ENCODE measurements at places on chromosomes 2 and 18.

DNA sequence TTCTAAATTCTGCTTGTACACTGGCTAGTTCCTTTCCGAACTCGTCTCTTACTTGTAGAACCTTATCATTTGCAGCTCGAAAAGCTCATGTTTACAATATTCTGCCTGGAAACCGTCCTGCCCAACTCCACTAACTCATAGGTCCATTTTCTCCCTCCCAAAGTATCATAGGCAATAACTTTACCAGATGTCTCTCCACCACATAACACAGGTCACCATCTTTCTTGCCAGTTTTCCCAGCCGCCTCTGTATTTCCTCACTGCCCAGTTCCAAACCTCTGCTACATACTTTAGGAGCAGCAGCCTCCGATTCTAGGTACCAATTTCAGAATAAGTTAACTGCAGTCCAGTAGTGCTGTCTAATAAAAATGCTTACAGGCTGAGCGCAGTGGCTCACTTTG lies 259.5 kb downstream of the GLI2 start:
- no peak for DNase-seq

DNA sequence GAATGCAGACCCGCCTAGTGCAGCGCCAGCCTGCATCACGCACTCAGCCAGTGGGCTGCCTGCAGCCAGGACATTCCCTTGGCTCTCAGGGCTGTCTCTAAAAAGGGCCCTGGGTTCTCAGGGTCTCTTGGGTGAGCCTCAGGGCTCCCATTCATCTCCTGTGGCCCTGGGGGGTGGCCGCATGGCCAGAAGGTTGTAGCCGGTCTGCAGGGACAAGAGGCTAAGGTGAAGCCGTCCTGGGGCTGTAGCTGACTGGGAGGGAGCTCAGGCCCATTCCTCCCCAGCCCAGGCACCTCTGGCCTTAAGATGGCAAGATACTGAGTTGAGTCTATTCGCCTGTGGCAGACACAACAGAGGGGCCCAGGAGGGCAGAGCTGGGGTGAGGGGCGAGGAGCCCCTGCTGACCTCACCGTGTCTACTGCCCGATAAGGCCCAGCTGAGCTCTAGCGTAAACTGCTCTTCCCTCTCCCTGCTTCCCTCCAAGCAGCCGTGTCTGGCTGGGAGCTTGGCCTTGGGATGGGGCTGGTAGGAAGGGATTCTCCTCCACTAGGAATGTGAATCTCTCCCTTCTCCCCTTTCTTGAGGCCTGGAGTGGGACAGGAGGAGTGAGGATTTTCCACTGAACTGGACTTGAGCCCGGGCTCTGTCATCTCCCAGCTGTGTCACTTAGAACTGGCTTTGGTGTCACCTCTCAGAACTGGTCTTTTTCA lies 37.9 kb downstream of the INHBB start:
- DNase-seq = no peak

GRCh38 chr2:239882331-239882732 lies 142.8 kb downstream of the NDUFA10 start:
- DNase-seq = peak; percentile 43

DNA sequence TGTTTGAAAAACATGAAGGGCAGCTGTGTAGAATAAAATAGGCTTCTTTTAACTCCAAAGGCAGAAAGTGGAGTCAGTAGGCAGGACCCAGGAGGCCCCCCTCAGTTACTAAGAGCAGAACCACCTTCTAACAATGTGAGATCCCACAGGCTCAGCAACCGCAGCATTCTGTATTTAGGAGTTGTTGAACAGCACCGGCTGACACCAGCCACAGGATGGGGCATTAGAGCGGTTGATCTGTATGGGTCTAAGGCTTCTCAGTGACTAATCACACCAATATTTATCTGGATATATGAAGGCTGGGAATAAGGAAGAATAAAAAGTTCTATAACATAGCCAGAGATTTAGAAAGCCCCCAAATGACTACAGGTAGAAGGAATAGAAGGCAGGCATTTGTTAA lies 51.7 kb downstream of the MYO5B start:
- no peak for DNase-seq

GRCh38 chr2:237758185-237758584 lies 40.4 kb upstream of the RBM44 start:
- no peak for DNase-seq

GRCh38 chr2:100064165-100064564 lies 78.2 kb downstream of the AFF3 start:
- no peak for DNase-seq

DNA sequence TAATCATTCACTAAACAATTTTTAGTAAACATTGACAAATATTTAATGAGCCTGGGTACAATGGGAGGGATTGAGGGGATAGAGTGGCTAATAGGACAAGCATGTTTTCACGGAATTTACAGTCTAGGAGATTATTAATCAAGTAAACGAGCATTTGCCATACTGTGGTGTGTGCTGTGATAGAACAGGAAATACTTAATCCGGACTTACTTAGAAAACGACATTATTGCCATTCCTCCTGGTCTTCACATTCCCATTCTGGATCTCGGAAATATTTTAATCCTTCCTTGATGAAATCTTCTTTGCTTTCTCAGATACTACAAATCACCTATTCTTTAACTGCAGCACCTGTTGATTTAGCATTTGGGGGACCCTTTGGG lies 905 bp downstream of the TTLL4 start:
- no peak for DNase-seq

DNA sequence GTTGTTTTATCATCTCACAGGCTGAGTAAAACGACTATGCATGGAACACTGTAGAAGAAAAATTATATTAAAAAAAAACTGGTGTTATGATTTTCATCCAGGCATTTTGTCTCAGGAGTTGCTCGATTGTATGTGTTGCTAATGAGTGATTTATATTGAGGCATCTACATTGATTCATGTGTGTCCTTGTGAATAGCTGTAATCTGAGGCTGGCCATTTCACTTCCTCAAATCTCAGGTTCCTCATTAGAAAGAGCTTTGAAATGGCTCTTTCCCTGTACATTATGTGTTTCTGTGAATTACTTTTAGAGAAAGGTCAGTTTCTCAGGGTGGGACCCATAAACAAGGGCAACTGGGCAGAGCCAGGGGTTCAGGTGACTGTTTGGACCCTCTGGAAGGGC lies 2.3 kb downstream of the IL18R1 start:
- no peak for DNase-seq

- DNase-seq = no peak
Observed at GRCh38 chr18:37309059-37309458, 256.5 kb downstream of the CELF4 start.

DNA sequence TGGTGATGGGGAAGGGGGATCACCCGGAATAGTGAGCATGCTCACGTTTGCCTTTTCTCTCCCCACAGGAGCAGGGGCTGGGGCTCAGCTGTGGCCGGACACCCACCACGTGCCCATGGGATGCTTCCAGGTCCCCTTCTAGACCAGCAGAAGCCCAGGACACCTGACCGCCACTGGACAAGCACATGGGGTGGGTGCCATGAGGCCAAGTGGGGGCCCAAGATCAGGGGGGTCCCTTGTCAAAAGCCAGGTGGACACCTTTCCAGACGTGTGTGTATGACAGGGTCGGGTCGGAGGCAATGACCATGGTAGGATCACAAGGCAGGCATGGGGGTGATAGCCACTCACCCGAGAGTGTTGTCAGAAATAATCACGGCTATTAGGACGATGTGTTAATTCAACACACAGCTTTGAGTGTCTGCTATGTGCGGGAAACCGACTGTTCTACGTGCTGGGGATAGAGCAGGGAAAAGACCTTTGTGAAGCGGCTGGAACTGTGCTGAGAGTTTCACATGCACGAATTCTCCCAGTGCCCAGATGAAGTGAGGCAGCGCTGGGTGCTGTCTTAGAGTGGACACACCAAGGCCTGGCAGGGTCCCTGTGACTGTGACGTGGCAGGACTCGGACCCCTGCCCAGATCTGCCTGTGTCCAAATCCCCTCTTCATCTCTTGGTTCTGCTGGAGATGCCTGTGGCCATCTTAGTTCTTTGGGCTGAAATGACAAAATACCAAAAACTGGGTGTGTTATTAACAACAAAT lies 244.7 kb downstream of the NDUFA10 start:
- DNase-seq = no peak

DNA sequence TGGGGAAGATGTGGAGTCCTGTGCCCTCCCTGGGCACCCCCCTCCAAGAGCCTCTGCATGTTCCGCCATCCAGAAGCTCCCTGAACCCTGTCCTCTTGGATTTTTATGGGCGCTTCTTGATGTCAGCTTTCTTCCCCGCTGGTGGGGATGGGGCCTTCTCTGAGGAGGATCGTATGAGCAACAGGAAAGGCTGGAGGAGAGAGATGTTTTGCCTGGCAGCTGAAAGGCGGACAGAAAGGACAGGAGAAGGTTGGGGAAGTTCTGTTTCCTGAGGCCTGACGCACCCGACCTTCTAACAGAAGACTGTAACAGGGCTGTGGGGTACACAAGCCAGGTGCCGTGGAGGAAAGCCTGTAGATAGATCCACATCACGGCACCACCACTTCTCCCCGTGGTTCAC lies 238.8 kb downstream of the LDLRAD4 start:
- DNase-seq = no peak

- DNase-seq = no peak
Observed at GRCh38 chr2:230972046-230972445, 23.9 kb upstream of the SPATA3 start.

- DNase-seq = no peak
Observed at GRCh38 chr2:127651971-127652550, 6.1 kb downstream of the GPR17 start.

DNA sequence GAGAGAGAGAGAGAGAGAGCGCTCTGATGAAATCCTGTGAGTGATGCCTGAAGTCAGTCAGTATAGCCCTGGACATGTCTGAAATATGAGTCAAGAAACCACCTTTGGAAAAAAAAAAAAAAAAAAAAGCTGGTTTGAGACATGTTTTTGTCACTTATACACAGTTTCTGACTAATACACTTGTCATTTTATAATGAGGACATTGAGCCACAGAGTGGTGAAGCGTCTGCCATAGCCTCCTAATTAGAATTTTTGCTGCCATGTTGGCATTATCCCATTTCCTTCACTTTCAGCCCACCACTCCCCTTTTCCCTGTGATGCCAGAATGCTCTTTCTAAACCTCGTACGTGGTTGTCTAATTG lies 15.7 kb upstream of the MYO3B start:
- DNase-seq = no peak

DNA sequence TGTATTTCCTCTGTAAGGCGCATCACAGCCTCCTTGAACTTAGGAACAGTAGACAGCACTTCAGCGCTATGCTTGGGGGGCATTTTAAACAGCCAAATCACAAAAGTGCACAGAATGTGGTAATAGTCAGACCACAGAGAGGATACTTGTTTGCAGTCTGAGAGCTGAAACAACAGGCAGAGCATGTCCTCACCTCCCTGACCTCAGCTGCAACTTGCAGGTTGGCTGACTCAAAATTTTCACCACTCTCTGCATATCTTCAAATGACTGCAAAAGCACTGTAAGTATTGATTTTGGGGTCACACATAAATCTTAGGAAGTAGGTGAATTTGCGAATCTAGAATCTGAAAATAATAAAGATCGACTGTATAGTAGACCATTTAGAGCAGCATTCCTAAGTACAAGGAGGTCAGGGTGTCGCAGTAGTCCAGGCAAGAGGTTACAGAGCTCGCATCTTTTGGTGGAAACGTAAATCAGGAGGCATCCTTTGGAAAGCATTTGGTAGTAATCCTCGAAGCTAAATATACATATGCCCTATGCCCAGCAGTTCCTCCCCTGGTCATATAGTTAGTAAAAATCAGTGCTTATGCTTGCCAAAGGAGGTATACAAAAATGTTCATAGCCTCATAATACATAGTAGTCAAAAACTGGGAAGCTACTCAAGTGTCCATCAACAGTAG lies 108.2 kb upstream of the MYCN start:
- no peak for DNase-seq

DNA sequence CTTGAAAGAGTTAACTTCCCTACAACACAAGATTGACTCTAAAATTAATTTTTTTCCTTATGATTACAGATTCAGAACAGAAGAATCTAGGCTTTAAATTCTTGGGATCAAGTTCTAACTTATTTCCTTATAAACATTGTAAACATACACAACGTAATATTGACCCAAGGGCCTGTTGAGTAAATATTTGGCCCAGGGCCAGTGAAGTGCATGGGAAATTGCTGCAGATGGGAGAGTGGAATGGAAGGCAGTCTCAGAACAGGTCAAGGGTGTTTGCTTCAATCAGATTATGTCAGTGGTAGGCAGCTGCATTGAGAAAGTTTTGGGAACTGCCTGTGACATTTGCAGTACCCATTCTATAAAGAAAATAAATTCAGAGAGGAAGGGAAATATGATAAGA lies 137.6 kb downstream of the MYO1B start:
- no peak for DNase-seq
